Stimulated activated CD8-positive, alpha-beta memory T cell treated with anti-CD3 and anti-CD28 coated beads, Interleukin-15, amount 100 ng/mL, for 1 hour (primary cell): ENCODE measurements at places on chromosomes 5 and 9.

GRCh38 chr5:87132696-87133095 lies 135.0 kb upstream of the RASA1 start:
- no peak for DNase-seq

GRCh38 chr9:93324191-93324834 lies 127.2 kb upstream of the FAM120A start:
- DNase-seq, result no peak

- no peak for DNase-seq
These were observed 4.0 kb upstream of the TNPO1 start for GRCh38 chr5:72812488-72812887.

GRCh38 chr5:87113861-87114260 lies 153.8 kb upstream of the RASA1 start:
- DNase-seq, result no peak

DNA sequence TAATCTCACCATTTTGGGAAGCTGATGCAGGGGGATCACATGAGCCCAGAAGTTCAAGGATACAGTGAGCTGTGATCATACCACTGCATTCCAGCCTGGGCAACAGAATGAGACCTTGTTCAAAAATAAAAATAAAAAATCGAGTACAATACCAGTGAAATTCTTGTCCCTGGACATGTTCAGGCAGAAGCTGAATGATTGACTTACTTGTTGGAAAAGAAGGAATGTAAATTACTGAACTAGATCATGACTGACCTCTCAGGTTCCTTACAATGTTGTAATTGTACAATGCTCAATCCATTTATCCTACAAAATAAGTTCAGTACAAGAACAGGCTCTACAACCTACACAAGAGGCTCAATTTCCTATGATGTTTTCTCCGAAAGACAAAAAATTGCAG lies 1010.4 kb downstream of the TLE1 start:
- no peak for DNase-seq

- DNase-seq, result no peak
These were observed 2.0 kb downstream of the IL31RA start for GRCh38 chr5:55853041-55853670.

DNA sequence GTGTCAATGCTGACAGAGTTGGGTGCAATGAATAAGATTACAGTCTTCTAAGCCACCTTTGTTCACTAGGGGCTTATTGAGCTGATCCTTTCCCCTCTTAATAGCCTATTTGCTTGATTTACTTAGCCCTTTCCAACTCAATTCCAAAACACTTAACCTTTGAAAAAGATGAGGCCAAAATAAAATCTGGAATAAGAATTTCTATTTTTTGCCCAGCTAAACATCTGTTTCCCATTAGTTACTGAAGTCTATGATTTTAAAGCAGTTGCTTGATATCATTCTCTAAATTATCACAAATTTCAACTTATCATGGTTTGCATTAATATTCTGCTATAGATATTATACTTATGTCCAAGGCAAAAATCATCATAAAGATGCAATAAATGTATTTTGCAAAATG lies 1272.0 kb upstream of the ACO1 start:
- DNase-seq, result no peak

DNA sequence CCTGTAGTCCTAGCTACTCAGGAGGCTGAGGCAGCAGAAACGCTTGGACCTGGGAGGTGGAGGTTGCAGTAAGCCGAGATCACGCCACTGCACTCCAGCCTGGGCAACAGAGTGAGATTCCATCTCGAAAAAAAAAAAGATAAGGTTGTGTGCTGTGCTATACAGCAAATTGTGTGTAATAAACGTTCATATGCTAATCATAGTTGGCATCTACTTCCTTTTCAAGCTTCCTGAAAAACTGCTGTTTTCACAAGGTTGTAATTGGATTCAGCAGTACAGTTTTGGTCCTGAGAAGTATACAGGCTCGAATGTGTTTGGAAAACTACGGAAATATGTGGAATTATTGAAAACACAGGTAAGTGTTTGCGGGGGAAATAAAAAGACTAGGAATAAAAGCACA lies 25.5 kb downstream of the OTULINL start:
- DNase-seq, result no peak

DNA sequence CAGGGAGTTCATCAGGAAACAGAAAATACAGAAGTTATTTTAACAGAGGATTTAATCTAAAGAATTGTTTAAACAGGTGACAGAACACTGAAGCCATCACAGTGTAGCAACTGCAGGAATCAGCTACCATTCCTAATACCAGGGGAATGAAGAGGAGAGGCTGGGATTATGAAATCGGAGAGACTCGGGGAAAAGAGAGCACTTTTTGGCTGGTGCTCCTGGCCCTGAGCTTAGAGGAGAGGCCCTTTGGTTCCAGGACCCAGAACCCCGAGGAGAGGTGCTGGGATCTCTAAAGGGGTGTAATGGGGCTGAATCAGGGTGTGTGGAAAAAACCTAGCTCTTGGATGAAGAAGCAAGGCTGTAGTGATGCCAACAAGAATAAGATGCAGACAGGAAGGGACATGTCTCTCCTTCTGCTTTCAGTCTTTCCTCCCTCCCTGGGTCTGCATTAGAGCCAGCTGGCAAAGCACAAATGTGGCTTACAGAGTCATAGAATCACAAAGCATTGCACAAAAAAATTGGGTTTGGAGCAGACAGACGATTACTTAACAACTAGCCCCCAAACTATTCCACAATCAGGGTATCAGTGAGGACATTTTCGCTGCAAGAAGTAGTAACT lies 11.6 kb upstream of the SFXN1 start:
- DNase-seq, result no peak

- no peak for DNase-seq
These were observed 615 bp downstream of the RACK1 start for GRCh38 chr5:181243018-181243563.

GRCh38 chr9:34659592-34660253 lies 2.7 kb downstream of the CCL27 start:
- DNase-seq, result no peak

DNA sequence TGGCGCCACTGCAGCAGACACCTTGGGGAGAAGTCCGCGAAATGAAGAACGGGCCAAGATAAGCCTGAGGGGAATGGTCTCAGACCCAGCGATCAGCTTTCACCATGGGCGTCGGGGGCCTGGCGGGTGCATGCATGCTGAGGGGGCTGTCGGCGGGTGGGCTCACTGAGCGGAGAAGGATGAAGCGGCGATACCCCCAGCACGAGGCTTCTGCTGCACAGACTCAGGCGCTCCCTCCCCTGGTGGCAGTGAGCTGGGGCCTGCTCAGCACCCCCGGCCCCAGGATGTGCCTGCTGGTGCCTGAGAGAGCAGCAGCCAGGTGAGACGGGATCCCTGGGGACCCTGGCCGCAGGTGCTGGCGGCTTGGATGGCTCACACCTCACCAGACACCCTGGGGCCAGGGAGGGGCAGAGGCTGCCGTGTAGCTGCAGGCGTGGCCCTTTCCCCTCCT lies 31.2 kb downstream of the CEP72 start:
- no peak for DNase-seq

DNA sequence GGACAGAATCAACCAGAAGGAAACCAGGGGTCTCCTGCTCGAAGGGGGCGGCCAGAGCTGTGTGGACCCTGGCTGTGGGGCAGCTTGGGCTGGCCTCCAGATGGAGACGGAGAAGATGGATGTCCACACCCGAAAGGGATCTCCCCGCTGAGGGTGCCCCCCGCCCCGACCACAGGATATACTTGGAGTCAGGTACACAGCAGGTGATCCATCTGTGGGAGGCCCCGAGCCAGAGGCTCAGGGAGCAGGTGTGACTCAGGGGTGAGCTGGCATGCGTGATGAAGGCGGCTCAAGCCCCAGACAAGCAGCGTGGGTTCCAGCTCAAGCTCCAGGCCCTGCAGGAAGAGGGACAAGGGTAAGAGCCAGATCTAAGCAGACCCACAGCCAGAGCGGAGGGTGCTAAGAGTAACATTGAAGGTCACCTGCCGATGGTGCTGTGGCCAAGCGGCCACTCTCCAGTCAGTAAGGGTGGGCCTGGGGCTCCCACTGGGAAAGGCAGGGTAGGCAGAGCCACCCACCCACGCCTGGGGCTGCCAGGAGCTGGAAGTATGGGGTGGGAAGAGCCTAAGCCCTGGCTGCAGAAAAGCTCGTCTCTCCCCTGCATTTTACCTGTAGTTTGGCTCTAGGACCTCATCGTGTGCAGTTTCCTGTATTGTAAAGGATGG lies 30.6 kb upstream of the MVB12B start:
- no peak for DNase-seq

GRCh38 chr5:83151821-83152220 lies 74.5 kb downstream of the XRCC4 start:
- DNase-seq, result no peak

GRCh38 chr5:135739383-135739981 lies 95.0 kb upstream of the SLC25A48 start:
- DNase-seq, result no peak

DNA sequence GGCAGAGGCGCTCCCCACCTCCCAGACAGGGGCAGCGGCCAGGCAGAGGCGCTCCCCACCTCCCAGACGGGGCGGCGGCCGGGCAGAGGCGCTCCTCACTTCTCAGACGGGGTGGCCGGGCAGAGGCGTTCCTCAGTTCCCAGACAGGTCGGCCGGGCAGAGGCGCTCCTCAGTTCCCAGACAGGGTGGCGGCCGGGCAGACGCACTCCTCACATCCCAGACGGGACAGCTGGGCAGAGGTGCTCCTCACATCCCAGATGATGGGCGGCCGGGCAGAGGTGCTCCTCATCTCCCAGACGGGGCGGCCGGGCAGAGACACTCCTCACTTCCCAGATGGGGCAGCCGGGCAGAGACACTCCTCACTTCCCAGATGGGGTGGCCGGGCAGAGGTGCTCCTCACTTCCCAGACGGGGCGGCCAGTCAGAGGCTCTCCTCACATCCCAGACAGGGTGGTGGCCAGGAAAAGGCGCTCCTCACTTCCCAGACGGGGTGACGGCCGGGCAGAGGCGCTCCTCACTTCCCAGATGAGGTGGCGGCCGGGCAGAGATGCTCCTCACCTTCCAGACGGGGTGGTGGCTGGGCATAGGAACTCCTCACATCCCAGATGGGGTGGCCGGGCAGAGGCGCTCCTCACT lies 75.1 kb downstream of the CARTPT start:
- no peak for DNase-seq

DNA sequence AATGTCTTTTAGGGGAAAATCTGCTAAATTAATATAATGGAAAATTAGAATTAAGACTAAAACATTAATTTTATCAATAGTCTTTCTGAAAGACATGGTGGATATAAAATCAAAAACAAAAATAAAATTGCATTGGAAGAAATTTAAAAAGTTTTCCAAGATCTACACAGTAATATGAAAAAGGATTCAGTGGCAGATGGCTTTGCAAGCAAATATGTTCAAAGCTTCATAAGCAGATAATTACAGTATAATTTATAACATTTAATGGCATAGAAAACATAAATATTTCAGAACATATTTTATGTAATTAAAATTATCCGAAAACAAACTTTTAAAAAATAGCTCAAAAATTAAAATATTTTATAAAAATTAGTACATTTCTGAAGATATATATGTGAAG lies 512.4 kb upstream of the CYLC2 start:
- DNase-seq, result no peak

DNA sequence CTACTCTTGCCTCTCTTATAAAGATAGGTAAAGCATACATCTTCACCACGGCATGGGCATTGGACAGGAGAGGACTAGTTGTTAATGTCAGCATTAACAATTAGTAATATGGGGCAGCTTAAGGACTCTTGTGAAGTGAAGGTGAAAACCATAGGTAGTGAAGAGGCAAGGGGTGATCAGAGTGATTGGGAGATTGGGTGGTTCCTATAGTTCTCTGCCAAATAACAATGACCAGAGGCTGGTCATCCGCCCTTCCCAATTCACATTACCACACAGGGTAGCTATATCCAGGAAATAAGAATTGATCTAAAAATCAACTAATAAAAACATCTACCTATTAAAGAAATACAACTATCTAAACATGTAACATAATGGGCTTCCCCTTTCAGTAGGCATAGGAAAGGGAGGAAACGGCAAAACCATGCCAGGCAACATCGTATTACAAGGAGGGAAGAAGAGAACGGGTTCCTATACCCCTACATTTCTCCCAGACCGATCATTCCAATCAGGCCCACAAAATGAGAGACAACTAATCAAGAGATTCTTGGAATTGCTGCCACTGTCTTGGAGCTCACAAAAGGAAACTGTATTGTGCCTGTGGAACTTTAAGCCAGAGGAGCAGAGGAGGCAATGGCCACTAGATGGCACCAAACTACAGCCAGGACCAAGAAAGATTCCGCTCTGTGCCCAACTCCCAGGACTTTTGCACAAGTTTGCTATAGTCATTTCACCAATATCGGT lies 121.6 kb downstream of the FBXL17 start:
- DNase-seq, result peak; percentile 35

DNA sequence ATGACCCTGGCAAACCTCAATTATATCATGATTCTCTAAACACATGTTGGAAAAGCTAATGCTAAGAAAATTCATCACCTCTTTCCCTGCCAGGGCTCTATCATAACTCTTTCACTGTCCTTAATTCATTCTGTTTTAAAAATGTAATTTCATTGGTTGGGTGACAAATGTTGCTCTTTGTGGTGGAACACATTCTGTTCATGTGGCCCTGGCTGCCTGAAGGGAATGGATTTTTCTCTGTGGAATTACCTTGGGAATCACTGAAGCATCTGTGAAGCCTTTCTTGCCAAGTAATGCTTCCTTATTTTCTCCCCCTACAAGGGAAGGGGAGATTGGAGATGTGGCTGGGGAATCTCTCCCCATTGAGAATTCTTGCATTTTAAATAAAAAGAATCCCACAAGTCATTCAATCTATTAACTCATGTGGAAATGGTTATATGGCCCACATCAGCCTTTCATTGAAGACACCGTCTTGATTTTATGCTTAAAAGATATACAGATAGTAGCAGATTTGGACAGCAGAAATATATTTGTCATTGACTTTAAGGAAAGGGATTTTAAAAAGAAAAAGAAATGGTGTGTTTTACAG lies 201.8 kb upstream of the NMUR2 start:
- no peak for DNase-seq

DNA sequence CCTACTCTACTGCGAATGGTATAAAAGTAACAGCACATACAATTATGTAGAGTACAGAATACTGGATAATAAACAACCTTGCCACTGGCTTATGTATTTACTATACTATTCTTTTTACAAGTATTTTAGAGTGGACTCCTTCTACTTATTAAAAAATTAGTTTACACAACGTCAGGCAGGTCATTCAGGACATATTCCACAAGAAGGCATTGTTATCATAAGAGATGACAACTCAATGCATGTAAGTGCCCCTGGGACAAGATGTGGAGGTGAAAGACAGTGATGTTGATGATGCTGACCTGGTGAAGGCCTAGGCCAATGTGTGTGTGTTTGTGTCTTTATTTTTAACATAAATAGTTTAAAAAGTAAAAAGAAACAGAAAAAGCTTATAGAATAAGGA lies 421.7 kb downstream of the CDH12 start:
- DNase-seq, result no peak

- no peak for DNase-seq
These were observed 16.0 kb downstream of the ENC1 start for GRCh38 chr5:74624501-74624900.

- DNase-seq, result no peak
These were observed 98.2 kb upstream of the RPS23 start for GRCh38 chr5:82376307-82376706.

- DNase-seq, result no peak
These were observed 26.8 kb downstream of the TDRD7 start for GRCh38 chr9:97438666-97439065.
